CD4-positive, alpha-beta memory T cell (primary cell): ENCODE measurements at places on chromosomes 2 and 18. TPM values are rescaled to one million over a fixed set of nuclear protein-coding genes. Genes with fewer than 3 reads are reported as not detected.

Gene CNDP1
- not detected for polyA plus RNA-seq

DNA sequence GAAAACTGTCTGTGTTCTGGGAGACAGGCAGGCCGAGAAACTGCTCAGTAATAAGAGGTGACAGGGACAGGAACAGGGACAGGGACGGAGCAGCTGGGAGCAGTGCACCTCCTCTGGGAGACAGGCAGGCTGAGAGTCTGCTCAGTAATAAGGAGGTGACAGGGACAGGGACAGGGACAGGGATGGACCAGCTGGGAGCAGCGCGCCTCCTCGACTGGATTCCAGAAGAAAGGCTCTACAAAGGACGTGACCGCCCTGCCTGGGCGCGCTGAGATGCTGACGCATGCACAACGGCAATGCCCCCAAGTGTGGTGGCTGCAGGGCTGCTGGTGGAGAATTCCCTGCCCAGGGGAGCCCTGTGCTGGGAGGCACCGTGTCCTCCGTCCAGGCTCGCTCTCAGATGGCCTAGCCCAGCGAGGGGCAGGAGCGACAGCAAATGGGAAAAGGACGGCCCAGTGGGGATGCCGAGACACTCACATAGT, 44.2 kb upstream of the PXDN start:
- H3K27me3 ChIP-seq: no peaks in the 10 kb centered on the region
- no peak overlapping the region for H3K27ac ChIP-seq
- DNase-seq: no peak

GRCh38 chr2:98568161-98568956, 40.0 kb downstream of the COA5 start:
- H3K27ac ChIP-seq: no peak overlapping the region
- no peaks in the 10 kb centered on the region for H3K4me1 ChIP-seq
- H3K4me3 ChIP-seq: no peak overlapping the region
- peaks cover 97% of the 10 kb centered on the region for H3K36me3 ChIP-seq
- DNase-seq: no peak
- no peaks in the 10 kb centered on the region for H3K27me3 ChIP-seq

Gene FBXO36
- 2.2 TPM for polyA plus RNA-seq

GRCh38 chr2:181781078-181781786, 100.9 kb upstream of the NEUROD1 start:
- H3K4me1 ChIP-seq: no peaks in the 10 kb centered on the region
- no peaks in the 10 kb centered on the region for H3K36me3 ChIP-seq
- no peaks in the 10 kb centered on the region for H3K27me3 ChIP-seq
- no peak overlapping the region for H3K4me3 ChIP-seq

GRCh38 chr2:84537251-84537650, 21.0 kb downstream of the DNAH6 start:
- H3K27me3 ChIP-seq: no peaks in the 10 kb centered on the region
- no peak for DNase-seq
- H3K27ac ChIP-seq: no peak overlapping the region
- no peak overlapping the region for H3K4me3 ChIP-seq
- no peaks in the 10 kb centered on the region for H3K36me3 ChIP-seq

- H3K36me3 ChIP-seq: peaks cover 15% of the 10 kb centered on the region
- H3K4me3 ChIP-seq: peak overlapping the region; percentile 87
Measured at GRCh38 chr2:234491897-234492296, 5.0 kb downstream of the ARL4C start.

GRCh38 chr2:75002007-75002406, 43.6 kb downstream of the POLE4 start:
- no peak overlapping the region for H3K27ac ChIP-seq
- no peaks in the 10 kb centered on the region for H3K36me3 ChIP-seq
- no peak overlapping the region for H3K4me3 ChIP-seq
- H3K27me3 ChIP-seq: no peaks in the 10 kb centered on the region
- no peaks in the 10 kb centered on the region for H3K4me1 ChIP-seq

- no peak for DNase-seq
- H3K27me3 ChIP-seq: no peaks in the 10 kb centered on the region
- no peaks in the 10 kb centered on the region for H3K36me3 ChIP-seq
- no peaks in the 10 kb centered on the region for H3K4me1 ChIP-seq
- no peak overlapping the region for H3K27ac ChIP-seq
Measured at GRCh38 chr2:231364961-231365810, 30.3 kb upstream of the B3GNT7 start.

Gene ALLC
- not detected for polyA plus RNA-seq

- H3K4me3 ChIP-seq: no peak overlapping the region
- H3K36me3 ChIP-seq: no peaks in the 10 kb centered on the region
- no peaks in the 10 kb centered on the region for H3K27me3 ChIP-seq
- H3K4me1 ChIP-seq: no peaks in the 10 kb centered on the region
- H3K27ac ChIP-seq: no peak overlapping the region
Measured at GRCh38 chr2:119178776-119179175, 20.2 kb upstream of the C1QL2 start.

- no peaks in the 10 kb centered on the region for H3K27me3 ChIP-seq
- H3K4me3 ChIP-seq: no peak overlapping the region
- H3K36me3 ChIP-seq: no peaks in the 10 kb centered on the region
- DNase-seq: no peak
- no peak overlapping the region for H3K27ac ChIP-seq
- peaks cover 3% of the 10 kb centered on the region for H3K4me1 ChIP-seq
Measured at GRCh38 chr2:8403876-8404275, 278.0 kb upstream of the ID2 start.

Gene SP5
- not detected for polyA plus RNA-seq

DNA sequence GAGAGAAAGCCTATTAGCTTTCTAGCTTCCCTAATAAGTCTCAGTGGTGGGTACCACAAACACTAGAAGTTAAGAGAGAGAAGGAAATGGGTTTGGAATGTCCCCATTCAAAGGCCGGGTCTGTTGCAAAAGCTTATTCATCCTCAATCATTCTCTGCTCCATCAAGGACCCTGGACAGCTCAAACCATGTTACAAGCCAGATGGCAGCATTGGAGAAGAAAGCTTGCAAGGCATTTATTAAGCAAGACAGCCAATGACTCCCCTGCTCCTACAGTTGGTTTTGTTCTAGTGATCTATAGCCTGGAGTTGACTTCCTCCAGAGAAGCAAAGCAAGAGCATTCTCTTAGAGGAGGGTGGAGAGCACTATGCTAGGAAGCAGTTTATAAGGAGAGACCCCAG, 86.9 kb upstream of the LMAN1 start:
- no peak for DNase-seq
- no peak overlapping the region for H3K4me3 ChIP-seq
- no peak overlapping the region for H3K27ac ChIP-seq

DNA sequence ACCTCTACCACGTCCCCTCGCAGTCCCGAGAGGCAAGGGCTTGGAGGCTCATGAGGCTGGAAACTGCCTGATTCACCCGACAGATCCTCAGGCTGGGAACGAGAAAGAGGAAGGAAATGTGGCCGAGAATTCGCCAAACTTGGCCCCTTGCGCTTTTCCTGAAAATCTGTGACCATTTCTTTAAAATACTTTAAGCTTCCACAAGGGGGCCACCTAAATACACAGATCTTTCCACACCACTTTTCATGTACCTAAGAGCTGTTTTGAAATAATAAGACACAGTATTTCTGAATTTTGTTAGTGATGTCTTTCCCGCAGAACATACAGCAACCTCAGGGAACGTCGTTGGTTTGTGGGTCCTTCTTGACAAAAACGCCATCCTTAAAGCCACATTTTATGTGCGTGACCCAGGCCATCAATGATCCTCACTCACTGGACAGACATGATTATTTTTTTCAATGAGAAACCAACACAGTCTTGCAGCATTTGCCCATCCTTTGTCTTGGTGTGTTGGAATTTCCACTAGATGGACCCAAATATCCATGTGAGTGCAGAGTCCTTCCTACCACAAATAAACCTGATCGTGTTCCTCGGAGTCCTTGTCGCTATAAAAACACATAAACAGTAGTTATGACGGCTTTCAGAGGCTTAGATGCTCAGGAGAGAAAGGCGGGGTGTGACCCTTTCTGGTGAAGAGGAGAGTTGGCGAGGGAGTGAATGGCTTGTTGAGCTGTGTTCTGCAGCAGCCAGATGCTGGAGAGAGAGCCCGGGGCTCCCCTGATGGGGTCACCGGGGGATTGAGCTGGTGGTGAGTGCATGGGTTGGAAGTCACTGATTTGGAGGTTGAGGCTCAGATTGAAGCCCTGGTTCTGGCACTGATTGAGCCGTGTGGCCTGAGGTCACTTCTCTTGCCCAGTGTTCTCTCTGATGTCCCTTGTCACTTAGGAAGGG, 25.0 kb downstream of the DCDC2C start:
- no peaks in the 10 kb centered on the region for H3K4me1 ChIP-seq
- no peak for DNase-seq
- no peaks in the 10 kb centered on the region for H3K36me3 ChIP-seq
- H3K27ac ChIP-seq: no peak overlapping the region
- no peaks in the 10 kb centered on the region for H3K27me3 ChIP-seq
- no peak overlapping the region for H3K4me3 ChIP-seq

Gene GNLY
- 32.2 TPM for polyA plus RNA-seq

GRCh38 chr2:15311926-15312325, 249.2 kb downstream of the NBAS start:
- no peaks in the 10 kb centered on the region for H3K27me3 ChIP-seq
- H3K4me3 ChIP-seq: no peak overlapping the region
- no peak for DNase-seq
- H3K27ac ChIP-seq: no peak overlapping the region
- H3K4me1 ChIP-seq: peaks cover 23% of the 10 kb centered on the region
- H3K36me3 ChIP-seq: no peaks in the 10 kb centered on the region

DNA sequence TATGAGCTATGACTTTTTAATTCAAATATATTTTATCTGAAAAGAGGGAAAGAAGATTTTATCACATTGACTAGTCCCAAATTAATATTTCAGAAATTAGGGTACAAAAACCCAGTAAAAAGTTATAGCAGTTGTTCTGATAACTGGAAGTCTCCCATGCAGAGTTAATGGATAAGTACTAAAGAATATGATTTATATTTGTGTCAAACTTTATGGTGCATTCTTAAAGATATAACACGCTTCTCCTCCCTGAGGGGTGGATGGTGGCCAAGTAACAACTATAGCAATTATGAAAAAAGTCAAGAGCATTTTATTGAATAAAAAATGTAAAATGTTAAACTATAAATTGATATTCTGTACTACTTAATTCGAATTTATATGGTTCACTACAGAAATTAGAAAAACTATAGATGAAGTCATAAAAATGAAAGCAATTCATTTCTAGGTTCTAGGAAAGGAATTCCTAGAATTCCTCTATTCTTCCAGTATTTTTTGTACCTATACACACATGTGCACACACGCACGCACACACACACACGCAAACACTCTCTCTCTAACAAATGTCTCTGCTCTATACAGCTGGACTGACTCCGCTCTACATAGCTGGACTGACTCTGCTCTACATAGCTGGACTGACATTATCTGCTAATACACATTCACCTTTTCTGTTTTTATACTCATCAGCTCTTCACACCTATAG, 111.3 kb downstream of the PRELID3A start:
- no peaks in the 10 kb centered on the region for H3K36me3 ChIP-seq
- no peak overlapping the region for H3K27ac ChIP-seq
- H3K4me1 ChIP-seq: no peaks in the 10 kb centered on the region
- H3K4me3 ChIP-seq: no peak overlapping the region
- no peaks in the 10 kb centered on the region for H3K27me3 ChIP-seq

Gene GPR45
- not detected for polyA plus RNA-seq

- H3K4me3 ChIP-seq: peak overlapping the region; percentile 51
- no peak for DNase-seq
- no peaks in the 10 kb centered on the region for H3K27me3 ChIP-seq
- peaks cover 61% of the 10 kb centered on the region for H3K4me1 ChIP-seq
Measured at GRCh38 chr2:196165016-196165415, 6.4 kb downstream of the STK17B start.

- H3K27me3 ChIP-seq: no peaks in the 10 kb centered on the region
- no peaks in the 10 kb centered on the region for H3K4me1 ChIP-seq
- H3K4me3 ChIP-seq: no peak overlapping the region
Measured at GRCh38 chr2:64839844-64840243, 149.4 kb upstream of the SLC1A4 start.

- H3K27ac ChIP-seq: no peak overlapping the region
- no peak overlapping the region for H3K4me3 ChIP-seq
- H3K4me1 ChIP-seq: no peaks in the 10 kb centered on the region
- H3K27me3 ChIP-seq: no peaks in the 10 kb centered on the region
- DNase-seq: no peak
Measured at GRCh38 chr18:24869285-24869684, 408.8 kb downstream of the HRH4 start.

Gene CAPN14
- 0.36 TPM for polyA plus RNA-seq

Gene KCNS3
- polyA plus RNA-seq: not detected

DNA sequence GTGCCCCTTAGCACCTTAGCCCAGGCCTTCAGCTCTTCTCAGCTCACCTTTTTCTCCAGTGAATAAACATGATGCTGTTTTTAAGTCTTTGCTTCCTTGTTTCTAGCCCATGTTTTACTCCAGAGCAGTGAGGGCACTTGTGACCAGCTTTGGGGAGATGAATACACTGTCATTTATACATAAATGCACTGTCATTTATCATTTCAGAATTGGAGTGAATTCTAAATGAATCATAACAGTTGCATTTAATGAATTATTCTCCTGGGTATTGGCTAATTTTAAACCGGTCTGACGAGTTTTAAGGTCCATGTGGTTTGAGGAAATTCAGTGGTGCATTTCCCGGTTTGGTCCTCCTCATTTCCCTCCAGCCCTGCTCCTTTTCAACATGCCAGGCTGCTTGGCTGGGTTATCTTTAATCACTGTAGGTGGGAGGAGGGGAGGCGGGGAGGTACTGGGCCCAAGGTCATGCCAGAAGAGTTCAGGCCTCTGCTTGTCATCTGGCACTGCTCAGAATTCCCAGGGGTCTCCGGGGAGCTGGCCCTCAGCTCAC, 23.9 kb downstream of the PRKCE start:
- H3K4me3 ChIP-seq: no peak overlapping the region
- H3K36me3 ChIP-seq: no peaks in the 10 kb centered on the region
- no peaks in the 10 kb centered on the region for H3K27me3 ChIP-seq
- H3K4me1 ChIP-seq: no peaks in the 10 kb centered on the region
- no peak for DNase-seq

Gene IL1RN
- polyA plus RNA-seq: not detected

GRCh38 chr2:165953306-165953654, 296 bp downstream of the TTC21B start:
- H3K4me3 ChIP-seq: peak overlapping the region; percentile 70
- H3K36me3 ChIP-seq: no peaks in the 10 kb centered on the region
- H3K27me3 ChIP-seq: no peaks in the 10 kb centered on the region
- no peak for DNase-seq

Gene LTBP1
- not detected for polyA plus RNA-seq

GRCh38 chr2:242038166-242038927, 168.8 kb downstream of the RTP5 start:
- H3K36me3 ChIP-seq: no peaks in the 10 kb centered on the region
- DNase-seq: no peak
- H3K4me1 ChIP-seq: no peaks in the 10 kb centered on the region

- DNase-seq: no peak
- H3K4me1 ChIP-seq: no peaks in the 10 kb centered on the region
- H3K4me3 ChIP-seq: no peak overlapping the region
- H3K27ac ChIP-seq: no peak overlapping the region
- H3K36me3 ChIP-seq: no peaks in the 10 kb centered on the region
Measured at GRCh38 chr2:28318462-28319117, 74.1 kb upstream of the FOSL2 start.
